ENCODE measurements at places on chromosomes 6 and 20.
A peak's percentile ranks its signal among the peaks of the same experiment; 100 is the strongest.

DNA sequence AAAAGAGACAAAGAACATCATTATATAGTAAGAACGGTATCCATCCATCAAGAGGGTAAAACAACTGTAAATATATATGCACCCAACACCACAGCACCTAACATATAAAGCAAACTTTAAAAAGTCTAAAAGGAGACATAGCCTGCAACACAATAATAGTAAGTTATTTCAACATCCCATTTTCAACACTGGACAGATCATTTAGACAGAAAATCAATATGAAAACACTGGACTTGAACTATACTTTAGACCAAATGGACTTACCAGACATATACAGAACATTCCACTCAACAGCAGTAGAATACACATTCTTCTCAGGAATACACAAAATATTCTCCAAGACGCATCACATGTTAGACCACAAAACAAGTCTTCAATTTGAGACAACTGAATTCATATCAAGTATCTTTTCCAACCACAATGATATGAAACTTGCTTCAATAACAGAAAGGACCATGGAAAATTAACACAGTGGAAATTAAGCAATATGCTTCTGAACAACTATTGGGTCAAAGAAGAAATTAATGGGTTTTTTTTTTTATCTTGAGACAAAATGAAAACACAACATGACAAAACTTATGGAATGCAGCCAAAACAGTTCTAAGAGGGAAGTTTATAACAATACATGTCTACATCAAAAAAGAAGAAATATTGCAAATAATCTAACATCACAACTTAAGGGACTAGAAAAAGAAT lies 23.9 kb upstream of the ASF1A start:
- DNase-seq = no peak

DNA sequence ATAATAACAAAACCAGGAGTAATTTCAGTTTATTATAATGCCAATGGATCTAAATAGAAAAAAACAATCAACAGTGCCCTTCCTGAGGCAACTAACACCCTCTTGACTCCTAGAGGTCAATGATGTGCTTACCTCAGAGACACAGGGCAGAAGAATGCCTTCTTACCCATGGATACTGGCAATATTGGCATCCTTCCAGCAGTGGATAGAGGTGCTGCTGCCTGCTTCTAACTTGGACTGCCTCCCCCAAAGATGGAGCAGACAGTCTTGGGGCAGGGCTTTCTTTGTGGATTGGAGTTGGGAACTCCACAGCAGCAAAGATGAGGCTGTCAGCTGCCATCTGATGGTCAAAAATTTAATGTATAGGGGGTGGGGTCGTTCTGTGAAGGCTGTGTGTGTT lies 78.7 kb downstream of the AK9 start:
- DNase-seq = no peak

DNA sequence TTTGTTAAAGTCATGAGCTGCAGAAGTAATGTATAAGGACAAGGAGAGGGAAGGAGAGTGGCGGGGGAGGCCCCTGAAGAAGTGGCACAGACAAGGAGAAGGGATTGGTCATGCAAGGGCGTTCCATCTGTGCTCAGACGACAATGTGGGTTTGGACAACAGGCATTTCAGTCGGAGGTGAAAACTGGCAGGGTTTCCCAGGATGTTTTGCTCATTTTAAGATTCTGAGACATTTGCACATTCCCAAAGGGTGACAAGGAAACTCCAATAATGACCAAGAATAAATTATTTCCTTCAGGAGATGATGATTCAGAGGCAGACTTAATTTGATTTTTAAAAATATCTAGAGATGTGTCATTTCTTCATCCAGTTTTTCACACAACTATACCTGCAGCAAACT lies 181.8 kb downstream of the HIVEP2 start:
- no peak for DNase-seq

DNA sequence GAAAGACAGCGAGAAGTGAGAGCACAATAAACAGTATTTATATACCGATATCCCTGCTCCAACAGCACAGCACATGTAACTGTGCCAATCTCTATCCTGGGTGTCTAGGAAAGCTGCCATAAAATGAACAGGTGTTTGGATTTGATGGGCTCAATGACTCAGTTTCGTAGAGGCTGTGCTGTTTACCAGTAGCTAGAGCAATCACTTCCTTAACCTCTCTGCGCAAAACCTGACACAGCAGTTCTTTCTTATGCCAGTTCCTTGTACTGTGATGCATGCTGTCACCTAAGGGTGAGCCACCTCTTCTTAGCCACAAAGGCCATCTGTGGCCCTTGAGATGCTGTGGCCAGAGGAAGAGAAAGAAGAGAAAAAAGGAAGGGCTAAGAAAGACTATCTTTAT lies 59.3 kb downstream of the SHPRH start:
- DNase-seq = no peak

- DNase-seq = no peak
Measured at GRCh38 chr6:25590986-25591385, 61.0 kb upstream of the SCGN start.

GRCh38 chr6:161434921-161435747 lies 161.3 kb upstream of the AGPAT4 start:
- no peak for DNase-seq

DNA sequence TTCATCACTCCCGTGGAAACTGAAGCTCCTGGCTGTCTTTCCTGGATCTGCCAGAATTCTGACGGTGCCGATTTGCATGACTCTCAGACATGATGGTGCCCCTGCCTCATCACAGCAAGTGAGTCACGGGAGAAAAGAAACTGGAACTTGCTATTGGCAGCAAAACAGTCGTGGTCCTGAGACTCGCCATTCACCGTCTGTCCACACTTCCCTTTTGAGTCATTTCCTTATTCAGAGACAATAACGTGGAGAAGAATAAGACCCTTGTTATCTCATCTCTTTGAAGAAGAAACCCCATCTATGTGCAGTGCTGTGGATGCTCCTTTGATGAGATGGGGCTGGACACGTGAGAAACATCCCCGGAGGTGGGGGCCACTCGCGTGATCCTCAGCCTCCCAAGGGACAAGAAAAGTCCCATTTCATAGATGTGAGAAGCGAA lies 4.2 kb downstream of the GPR31 start:
- no peak for DNase-seq

GRCh38 chr6:1796706-1797529 lies 187.2 kb downstream of the FOXC1 start:
- no peak for DNase-seq

DNA sequence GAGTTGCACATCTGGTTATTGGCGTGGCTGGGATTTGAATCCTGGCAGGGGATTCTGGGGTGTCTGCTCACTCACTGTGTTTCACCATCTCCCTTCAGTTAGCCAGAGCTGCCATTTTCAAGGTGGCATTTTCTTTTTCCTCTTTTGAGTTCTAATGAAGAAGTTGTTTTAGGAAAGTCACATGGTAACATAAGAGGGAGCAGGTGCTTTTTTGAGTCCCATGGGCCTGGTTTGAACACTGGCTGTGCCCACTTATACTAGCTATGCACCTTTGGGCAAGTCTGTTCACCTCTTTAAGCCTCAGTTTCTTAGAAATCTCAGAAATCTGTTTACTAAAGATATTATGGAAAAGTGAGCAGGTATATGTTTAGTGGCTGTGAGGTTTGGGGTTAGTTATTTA lies 39.6 kb downstream of the ANKS1A start:
- DNase-seq = no peak

DNA sequence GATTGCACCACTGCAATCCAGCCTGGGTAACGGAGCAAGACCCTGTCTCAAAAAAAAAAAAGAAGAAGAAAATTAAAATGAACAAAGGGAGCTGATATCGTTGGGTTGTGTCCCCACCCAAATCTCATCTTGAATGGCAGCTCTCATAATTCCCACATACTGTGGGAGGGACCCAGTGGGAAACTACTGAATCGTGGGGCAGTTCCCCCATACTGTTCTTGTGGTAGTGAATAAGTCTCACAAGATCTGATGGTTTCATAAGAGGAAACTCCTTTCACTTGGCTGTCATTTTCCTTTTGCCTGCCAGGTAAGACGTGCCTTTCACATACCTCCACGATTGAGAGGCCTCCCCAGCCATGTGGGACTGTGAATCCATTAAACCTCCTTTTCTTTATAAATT lies 149.4 kb downstream of the PREX1 start:
- DNase-seq = no peak

DNA sequence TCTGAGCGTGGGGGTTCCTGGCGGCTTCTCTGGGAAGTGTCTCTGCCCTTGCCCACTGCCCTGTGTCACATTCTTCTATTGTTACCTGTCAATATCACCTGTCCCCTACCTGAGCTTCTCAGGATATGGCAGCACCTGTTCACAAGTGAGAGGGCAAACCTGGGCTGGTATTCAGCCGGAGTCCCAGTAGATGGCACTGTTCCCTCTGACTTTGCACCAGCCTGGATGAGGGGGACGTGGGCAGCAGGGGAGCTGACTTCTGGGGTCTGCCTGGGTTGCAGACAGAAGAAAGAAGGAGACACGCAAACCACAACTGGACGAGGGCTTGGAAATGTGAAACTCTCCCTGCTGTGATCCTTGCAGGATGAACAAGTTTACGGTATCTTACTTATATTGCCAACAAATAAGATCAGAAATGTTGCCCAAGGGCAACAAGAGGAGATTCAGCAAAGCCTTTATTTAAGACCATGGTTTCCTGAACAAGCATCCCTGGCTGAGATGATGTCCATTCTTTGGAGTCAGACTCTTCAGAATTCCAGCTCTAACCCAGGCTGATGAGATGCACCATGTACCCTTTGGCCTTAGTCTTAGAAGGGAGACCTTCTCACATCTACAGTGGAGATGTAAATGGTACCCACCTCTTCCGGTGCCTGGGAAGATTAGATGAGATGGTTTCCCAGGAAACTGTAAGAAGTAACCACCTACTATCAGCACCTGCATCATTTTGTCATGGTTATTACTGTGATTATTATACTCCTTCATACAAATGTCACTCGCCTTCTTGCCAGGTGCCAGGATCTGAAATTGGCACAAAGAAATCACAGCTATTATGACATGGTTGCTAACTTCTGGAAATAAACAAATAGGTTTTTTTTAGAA lies 400.0 kb upstream of the CDH4 start:
- DNase-seq = no peak

- DNase-seq = no peak
Measured at GRCh38 chr6:22023937-22024336, 272.9 kb downstream of the PRL start.

DNA sequence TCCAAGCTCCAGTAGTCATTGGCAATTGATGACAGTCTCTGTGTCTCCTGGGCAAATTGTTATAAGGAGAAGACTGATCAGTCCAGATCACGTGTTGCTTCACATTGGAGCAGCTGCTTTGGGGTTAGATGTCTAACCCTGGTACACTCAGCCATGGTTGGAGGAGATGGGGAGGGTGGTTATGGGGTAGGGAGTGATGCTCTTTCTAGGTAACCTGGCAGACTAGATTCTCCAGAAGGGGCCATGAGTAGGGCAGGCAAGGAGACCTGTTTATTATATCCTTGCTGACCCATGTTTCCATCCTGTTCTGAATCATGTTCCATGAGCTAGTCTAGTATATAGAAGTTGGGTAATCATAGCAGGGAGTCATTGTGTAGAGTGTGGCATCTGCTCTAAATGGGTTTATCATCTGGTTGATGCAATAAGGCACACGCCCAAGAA lies 50.8 kb upstream of the BACH2 start:
- DNase-seq = peak; percentile 63

DNA sequence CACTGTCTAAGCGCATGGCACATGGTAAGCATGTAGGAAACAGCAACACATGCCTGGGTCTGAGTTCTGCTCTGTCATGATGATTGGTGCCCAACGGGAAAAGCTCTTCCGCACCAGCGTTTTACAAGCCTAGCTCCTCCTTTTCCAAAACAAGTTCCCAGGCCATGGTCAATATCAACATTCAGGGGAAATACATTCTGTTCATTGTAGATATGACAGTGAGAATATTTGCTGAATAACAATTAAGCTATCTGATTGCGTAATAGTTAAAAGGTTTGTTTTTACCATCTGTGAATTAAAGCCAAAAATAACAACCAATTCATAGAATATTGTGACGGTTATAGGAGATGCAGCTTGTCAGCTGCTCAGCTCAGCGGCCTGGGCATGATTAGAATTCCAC lies 404.3 kb upstream of the SLC35B3 start:
- DNase-seq = no peak

DNA sequence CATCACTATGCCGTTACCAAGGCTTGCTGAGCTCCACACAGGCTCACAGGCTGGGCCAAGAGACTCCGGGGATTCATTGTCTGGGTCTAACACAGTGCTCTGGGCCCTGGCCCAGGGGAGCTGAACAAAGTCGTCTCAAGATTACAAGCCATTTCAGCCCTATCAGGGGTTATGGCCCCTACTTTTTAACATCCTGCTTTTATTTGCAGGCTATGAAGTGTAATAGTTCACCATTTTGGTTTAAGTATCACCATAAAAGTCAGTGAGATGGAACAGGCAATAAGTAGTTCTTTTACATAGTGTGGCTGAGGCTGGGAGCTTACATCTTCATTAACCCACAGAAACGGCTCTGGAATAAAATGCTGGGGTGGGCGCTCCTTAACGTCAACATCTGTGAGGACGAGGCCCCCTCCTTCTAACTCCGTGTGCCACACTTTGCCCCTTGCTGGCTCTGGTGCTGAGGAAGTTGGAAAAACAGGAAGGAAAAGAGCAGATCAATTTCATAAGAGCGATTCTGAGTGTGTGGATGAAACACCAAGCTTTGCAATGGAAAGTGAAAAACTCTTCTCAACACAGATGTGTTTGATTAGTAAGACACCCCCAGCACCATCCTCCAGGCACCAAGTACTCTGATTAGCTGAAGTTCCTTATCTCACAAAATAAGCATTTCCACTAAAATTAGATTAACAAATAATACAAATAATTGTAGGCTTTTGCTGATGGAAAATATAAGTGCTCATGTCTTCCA lies 447.3 kb downstream of the MAFB start:
- no peak for DNase-seq

DNA sequence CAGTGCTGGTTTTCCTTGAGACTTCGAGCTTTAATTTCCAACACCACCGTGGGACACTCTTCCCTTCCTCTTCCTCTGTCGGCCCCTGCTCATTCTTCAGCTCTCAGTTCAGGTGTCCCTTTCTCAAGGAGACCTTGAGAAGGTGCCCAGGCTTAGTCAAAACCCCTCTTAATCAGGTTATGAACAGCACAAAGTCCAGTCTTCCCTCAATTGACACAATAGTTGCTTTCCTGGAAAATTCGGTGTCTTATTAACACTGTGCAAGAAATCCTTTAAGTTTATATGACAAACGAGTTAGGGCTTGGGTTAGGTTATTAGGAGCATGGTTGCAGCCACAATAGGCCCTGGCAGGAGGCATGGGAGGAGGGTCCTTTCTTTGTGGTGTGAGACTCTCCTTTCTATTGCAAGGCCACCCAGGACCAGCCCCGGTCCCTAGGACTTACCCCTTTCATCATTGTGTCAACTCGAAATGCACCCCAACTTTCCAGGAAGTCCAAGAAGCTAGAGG lies 1.5 kb upstream of the NSFL1C start:
- no peak for DNase-seq
